ENCODE measurements at places on chromosomes 5 and 9.

GRCh38 chr5:6712142-6712576 lies 1.1 kb upstream of the TENT4A start:
- DNase-seq, result peak; percentile 58

- no peak for DNase-seq
Measured at GRCh38 chr9:34097865-34098264, 28.6 kb downstream of the DCAF12 start.

GRCh38 chr5:17261075-17261474 lies 43.6 kb downstream of the BASP1 start:
- no peak for DNase-seq

- no peak for DNase-seq
Measured at GRCh38 chr9:122190597-122191381, 31.1 kb downstream of the MORN5 start.

DNA sequence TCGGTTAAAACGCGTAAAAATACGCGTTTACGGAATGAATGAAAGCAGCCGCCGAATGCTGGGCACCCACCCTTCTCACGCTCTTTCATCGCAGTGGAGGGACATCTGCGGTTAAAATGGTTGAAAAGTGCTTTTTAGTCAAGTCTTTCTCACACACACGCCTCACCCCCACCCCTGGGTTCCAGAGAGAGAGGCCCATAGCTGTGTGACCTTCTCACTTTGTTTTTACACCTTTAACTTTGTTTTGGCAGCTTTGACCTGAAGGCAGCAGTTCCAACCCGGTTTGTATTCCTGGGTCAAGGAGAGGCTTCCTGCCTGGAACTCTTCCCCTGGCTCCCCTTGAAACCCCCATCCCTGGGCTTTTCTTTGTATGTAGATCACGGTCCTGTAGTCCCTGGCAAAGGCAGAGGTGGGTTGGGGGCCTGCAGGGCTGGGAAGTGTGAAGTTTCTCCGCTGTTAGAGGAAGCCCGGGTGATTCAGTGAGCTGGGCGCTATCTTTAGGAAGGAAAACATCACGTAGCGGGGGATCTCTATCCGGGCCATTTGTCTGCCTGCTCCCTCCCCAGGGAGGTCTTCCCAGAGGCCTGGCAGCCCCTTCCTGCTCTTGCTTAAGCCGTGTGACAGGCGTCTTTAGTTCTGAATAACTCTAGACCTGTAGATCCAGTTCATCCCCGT lies 29.6 kb downstream of the SPRY4 start:
- DNase-seq, result peak; percentile 63

DNA sequence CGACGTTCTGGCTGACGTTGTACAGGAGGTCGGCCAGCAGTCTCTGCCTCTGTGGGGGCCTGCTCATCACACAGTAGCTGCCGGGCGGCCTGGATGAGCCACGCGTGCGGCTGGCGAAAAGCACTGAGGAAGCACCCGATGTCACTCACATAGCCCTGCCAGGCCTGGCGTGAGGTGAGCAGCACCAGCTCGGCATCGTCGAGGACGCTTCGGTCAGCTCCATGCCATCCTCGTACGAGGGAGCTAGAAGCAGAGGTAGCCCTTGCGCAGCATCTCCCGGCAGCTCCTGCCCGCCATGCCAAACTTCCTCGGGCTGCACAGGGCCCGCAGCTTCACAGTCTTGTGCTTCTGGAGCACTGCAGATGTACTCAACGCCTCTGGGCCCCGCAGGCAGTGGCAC lies 6.2 kb downstream of the NDUFB6 start:
- no peak for DNase-seq

DNA sequence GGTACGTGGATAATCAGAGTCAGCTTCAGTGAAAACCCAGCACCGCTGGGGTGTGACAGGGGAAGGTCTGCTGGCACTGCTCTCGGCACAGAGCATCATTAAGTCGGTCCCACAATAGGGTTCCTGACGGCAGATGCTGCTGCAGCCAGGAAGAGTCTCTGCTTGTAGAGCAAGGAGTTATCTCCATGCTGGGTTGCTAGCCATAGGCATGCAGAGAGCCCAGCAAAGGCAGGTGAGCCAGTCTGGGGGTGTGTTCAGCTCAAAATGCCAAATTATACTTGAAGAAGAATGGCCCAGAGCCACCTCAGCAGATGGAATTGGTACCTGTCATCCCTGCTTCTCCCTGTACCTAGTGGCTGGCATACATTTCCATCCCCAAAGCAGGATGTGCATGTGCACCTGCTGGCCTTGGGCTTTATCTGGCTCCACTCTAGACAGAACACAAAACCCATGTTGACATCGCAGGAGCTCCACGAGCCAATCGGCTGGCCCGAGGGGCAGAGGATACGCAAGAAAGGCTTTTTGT lies 100.8 kb downstream of the WDR41 start:
- no peak for DNase-seq

DNA sequence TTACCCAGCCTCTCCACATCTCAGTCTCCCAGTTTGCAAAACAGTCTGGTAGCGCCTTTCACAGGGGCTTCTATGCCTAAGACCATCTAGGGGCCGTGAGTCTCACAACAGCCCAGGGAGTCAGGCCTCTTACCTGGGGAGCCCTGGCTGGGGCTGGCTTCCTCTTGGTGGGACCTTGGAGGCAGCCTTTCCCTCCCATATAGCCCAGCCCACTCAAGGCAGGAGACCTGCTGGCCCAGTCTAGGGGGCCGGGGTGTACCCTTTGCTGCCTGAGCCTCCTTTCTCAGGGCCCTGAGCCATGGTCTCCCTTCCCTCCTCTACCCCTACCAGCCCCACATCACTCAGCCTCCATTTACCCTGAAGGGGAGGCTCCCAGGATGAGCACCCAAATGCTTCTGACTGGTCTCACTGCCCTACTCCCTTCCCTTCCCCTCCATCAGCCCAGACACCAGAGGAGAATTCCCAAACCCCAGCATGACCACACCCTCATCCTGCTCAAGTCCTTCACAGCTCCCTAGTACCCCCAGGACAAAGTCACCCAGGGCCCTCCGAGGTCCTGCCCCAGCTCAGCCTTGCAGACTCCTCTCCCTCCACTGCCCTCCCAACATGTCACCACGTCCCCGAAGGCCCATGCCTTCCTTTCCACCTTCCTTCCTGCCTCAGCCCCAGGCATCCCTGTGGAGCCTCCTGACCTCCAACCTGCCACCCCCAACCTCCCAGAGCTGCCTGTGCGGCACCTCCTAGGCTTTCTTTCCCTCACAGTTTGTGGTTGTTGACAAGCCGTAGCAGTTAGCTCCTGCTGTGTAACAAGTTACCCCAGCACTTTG lies 55.3 kb downstream of the BARX1 start:
- no peak for DNase-seq

Measured in heart left ventricle (tissue), 16 donors.